ENCODE measurements at places on chromosomes 1 and 21. TPM values are rescaled to one million over a fixed set of nuclear protein-coding genes. Genes with fewer than 3 reads are reported as not detected.

The ASCL5 gene
- not detected for total RNA-seq

The AIM2 gene
- not detected for total RNA-seq

The IFNAR1 gene
- 75.7 TPM for total RNA-seq

The BRINP3 gene
- total RNA-seq: not detected

The ZNF124 gene
- total RNA-seq: 22.2 TPM

The POU3F1 gene
- total RNA-seq: not detected

The SMG5 gene
- total RNA-seq: 36.0 TPM

The ADORA1 gene
- 0.44 TPM for total RNA-seq

The APH1A gene
- 58.2 TPM for total RNA-seq

The CSDE1 gene
- total RNA-seq: 1,786 TPM

The CDC7 gene
- total RNA-seq: 2.4 TPM

The LMX1A gene
- total RNA-seq: 0.33 TPM

The KIF14 gene
- total RNA-seq: 0.16 TPM

The CRNN gene
- total RNA-seq: not detected

The CERS2 gene
- total RNA-seq: 67.4 TPM

The RORC gene
- total RNA-seq: 0.98 TPM

The GUCA2B gene
- not detected for total RNA-seq

The AGBL4 gene
- total RNA-seq: 0.51 TPM

The DIRAS3 gene
- 1.1 TPM for total RNA-seq

The ADAMTS5 gene
- total RNA-seq: 120 TPM

The PGLYRP3 gene
- total RNA-seq: not detected

The OR6N1 gene
- not detected for total RNA-seq

The TNFRSF1B gene
- 72.9 TPM for total RNA-seq

The OLFML3 gene
- total RNA-seq: 47.4 TPM

The HJV gene
- not detected for total RNA-seq

The CD53 gene
- total RNA-seq: 81.8 TPM

The CLCNKA gene
- total RNA-seq: 1.5 TPM

The ANGPTL1 gene
- total RNA-seq: 71.9 TPM

The GCSAML gene
- 0.68 TPM for total RNA-seq

The TMEM200B gene
- 6.7 TPM for total RNA-seq

The ZNF683 gene
- total RNA-seq: not detected

The PLPP3 gene
- 258 TPM for total RNA-seq

The LCE1D gene
- total RNA-seq: not detected

The C1orf216 gene
- total RNA-seq: 11.5 TPM

The SELP gene
- total RNA-seq: 15.0 TPM

The CIART gene
- total RNA-seq: 3.5 TPM

The LGR6 gene
- not detected for total RNA-seq

The TNN gene
- total RNA-seq: 0.88 TPM

The FAM177B gene
- total RNA-seq: 1.8 TPM
